Peyer's patch (tissue), 4 donors: ENCODE measurements at places on chromosomes 2 and 18. TPM values are rescaled to one million over a fixed set of nuclear protein-coding genes. Genes with fewer than 3 reads are reported as not detected.

DNA sequence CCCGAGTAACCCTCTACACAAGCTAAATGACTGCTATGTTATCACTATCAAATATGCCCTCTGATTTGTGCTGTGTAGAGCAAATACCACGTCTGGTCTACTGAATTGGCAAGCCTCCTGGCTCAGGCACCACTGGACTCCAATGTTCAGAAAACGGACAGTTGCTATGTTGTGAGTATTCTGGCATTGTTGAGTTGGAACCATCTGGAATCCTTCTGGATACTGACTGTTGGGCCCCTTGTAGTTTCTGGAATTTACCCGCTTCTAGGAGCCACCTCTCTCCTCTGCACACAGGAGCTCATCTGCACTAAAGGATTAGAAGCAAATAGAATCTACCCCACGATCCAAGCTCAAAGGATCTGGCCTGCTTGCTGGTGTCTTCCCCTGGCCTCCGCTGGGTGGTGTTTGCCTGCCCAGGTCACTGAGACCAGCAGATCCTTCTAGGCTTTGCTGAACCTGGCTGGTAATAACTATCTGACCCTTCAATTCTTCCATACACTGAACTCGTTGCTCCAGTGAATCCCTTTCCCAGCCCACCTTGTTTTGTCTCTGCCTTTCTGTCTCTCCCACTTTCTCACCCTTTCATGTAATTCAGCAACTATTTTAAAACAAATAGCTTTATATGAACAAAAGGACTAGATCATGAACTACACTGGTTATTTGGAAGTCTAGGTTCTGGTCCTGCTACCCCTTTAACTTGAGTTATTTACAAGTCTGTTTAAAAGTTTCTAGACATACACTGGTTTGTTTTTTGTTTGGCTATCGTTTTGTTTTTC, 2.1 kb upstream of the HAAO start:
- peak; percentile 71 for DNase-seq

DNA sequence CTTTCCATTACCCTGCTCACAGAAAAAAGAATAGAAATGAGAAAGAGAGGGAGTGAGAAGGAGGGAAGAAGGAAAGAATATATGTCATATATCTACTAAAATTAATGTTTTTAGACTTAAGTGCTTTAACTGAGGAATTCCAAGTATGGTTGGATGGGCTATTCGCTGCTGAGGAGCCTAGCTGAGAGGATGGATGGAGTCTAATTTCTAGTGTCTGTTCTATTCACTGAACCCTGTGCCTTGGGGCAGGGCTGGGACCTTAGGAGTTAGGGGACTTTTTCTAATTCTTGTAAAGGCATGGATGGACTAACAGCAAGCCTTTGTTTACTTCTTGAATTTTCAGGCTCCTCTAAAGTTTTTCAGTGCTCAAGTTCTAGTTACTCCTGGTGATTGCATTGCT, 109.8 kb downstream of the PTRHD1 start:
- no peak for DNase-seq

DNA sequence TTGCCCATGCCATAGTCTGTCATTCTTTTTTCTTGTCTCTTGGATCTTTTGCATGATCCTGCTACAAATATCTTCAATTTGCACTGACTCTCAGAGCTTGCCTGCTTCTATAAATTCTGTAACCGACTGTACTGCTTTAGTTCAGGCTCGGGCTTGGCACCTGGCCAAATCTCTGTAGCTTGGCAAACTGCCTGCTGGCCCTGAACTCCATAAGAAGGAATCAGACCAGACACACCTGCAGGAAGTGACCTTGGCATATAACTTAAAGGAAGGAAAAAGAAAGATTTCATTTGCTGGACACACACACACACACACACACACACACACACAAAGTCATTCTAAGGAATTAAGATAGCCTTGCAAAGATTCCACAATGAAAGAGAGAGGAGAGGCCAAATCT, 291.2 kb upstream of the DDX18 start:
- DNase-seq, result peak; percentile 90

GRCh38 chr2:118845522-118846441, 1.7 kb downstream of the EN1 start:
- no peak for DNase-seq

GRCh38 chr2:80255918-80256781, 48.4 kb downstream of the LRRTM1 start:
- no peak for DNase-seq

DNA sequence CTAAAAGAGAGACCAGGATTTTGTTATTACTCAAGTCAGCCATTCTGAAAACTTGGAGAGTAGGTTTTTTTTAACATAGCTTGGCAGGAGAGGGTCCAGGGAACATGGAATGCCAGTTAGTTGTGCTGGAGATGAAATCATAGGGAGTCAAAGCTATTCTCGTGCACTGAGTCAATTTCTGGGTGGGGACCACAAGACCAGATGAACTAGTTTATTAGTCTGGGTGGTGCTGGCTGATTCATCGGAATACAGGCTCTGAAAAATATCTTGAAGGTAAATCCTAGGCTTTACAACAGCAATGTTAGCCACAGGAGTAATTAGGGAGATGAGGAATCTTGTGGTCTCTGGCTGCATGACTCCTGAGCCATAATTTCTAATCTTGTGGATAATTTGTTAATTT, 921.4 kb downstream of the TRIB2 start:
- DNase-seq, result no peak

DNA sequence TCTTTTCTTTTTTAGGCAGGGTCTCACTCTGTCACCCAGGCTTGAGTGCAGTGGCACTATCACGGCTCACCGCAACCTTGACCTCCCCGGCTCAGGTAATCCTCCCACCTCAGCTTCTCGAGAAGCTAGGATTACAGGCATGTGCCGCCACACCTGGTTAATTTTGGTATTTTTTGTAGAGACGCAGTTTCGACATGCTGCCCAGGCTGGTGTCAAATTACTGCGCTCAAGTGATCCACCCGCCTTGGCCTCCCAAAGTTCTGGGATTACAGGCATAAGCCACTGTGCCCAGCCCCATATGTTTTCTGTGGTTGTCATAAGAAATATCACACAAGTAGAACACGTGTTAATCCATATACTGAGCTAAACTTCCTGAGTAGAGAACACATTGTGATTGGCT, 14.6 kb downstream of the ENOSF1 start:
- DNase-seq, result no peak

DNA sequence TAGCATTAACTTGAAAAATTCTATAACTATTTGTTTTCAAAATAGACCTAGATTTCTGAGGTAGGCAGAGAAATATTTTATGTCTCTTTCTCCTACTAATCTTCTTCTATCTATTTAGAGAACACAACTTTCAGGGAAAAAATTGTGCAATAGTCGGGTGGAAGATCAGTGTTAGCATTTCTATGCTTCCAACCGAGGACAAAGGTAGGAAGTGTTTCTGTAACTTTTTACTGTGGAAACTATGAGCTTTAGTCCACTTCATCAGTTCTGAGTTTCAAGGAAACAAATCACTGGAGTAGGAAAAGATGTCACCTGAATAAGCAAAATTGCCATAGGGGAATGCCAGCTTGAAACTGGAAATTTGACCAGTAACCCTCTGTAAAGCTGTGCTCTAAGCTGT, 207.7 kb upstream of the CTAGE1 start:
- no peak for DNase-seq

DNA sequence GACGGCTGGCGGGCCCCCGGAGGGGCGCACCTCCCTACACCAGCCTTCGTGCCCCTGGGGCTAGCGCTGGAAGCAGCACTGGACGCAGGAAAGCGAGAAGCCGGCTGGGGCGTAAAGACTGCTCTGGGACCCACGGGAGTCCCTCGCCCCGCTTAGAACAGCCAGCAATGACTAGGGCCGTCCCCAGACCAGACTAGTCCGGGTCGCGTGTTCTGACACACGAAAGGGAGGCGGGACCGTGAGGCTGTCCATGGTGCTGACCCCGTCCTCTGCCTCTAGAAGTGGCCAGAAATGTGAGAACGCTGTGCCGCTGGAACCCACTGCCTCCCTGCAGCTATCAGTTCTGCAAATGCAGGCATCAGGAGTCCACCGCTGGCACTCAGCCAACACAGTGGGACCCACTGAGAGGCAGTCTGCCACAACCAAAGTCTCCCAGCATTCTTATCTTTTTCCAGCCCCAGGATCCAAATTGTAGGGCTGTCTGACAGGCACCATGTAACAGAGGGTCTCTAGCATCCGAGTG, at the start of gene UCN:
TSS of gene UCN (minus strand) at position 87 of the 523 bp plus-strand sequence. CDS start 550 bp downstream, outside the sequence.
- no peak for DNase-seq

DNA sequence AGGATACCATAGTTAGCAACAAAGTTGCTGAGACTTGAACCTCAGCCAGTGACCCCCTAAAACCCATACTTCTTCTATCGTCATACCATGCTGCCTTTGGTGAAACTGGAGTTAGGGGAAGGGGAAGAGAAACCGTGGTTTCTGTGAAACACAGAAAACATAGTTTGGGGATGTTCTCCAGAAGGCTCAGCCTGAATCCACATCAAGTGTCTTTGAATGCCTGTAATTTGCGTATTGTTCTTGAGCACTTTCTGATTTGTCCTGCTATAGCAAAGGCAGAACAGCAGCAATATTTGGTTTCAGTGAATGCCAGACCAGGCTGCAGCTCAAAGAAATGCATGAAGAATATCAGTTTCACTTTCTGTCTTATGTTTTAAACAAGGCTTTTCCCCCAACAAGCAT, 258.7 kb downstream of the TTC32 start:
- DNase-seq, result no peak

DNA sequence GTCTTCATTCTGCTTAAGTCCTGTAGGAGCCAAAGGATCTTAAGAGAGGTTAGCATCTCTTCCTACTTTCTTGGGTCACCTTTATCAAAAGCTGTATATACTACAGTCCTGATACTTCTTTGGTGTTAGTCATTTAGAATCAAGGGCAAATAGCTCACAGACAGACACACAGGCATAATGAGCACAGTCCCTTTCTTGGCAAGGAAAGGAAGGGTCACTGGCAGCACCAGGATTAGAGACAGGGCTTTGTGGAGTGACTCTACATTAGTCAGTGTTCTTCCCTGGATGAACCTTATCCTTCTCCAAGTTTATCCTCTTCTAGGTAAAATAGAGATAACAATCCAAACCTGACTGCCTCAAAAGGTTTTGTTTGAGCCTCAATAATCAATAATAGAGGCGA, 40.0 kb upstream of the NCKAP5 start:
- DNase-seq, result no peak

DNA sequence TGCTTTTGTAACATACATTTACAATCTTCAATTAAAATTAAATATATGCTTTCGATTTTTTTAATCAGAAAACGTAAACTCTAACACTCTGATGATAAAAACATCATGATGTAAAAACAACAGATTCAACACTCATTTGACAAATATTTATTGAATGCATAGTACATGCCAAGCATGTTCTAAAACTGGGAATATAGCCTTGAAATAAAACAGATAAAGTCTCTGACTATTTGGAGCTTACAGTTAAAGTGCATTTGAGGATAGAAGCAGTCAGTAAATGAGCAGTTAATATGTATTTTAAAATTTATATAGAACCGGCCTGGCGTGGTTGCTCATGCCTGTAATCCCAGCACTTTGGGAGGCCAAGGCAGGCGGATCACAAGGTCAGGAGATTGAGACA, 47.8 kb downstream of the TMX3 start:
- DNase-seq, result no peak

- DNase-seq, result no peak
These were observed 62.6 kb downstream of the EMX1 start for GRCh38 chr2:72979896-72980295.

DNA sequence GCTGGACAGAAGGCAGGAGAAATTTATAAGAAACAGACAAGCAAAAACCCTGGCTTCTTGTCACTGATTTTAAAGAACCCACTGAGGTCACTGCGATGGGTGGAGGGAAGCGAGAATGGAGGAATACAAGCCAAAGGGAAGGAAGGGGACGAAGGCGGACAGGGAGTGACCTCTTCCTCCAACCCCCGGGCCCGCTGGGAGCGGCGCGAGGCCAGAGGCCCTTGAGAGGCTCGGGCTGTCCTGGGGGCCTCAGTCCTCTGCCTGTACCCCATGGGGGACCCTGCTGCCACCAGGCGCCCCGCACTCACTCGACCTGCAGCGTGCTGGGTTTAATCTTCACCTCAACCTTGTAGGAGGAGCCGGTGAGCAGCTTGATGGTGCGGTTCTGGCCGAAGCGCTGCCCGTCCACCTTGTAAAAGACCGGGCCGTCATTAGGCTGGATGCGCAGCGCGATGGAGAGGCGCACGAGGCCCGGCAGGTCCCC, 793 bp downstream of the CNRIP1 start:
- no peak for DNase-seq

DNA sequence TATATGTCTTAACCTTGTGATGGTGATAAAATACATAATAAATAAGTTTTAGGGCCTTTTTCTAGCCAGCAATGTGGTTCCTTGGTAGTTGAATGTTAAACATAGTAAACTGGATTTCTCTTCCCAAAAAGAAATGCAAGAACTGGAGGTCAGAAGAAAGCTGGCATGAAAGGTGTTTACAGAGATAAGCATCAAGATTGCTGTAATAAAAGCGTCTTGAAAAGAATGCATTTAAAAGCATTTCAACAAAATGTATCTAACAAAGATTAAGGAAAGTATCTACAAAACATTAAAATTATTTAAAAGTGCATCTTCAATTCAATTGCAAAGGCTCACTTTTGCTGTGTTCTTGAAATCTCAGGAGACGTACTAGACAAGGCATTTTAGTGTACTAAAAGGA, 419.0 kb downstream of the ERBB4 start:
- no peak for DNase-seq

DNA sequence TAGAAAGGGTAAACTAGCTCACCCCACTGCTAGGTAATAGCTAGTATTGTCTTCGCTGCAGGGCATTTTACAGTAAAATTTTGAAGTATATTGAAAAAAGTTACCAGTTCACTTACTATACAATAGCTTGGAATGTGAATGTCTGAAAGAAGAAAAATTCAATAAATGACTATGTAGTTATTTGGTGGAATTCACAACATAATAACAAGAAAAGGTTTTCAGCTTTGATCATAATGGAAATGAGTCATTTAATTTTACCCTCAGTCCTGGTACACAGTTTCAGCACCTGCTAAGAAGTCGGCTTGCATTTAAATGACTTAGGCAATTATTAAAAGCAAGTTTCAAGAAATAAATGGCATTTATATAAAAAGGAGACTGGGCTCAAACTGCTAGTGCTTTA, 90.4 kb downstream of the NUP35 start:
- no peak for DNase-seq

GRCh38 chr2:26982102-26982742, 11.8 kb downstream of the MAPRE3 start:
- DNase-seq, result peak; percentile 66

DNA sequence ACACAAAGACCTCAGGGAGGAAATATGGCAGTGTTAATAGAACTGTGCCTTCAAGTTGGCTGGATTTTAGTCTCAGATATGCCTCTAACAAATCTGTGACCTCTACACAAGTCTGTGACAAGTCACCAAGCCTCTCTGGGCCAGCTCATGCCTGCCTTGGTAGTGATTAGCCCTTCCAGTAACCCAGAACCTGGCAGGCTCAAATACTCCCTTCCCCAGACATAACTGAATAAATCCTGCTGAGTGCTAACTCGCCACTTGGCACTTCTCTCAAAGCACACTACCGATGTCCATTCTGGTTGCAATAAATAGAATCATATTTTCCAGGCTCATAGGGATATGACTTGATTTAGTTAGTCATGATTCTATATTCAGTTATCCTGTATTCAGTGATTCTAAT, 15.3 kb upstream of the THSD7B start:
- DNase-seq, result no peak

- DNase-seq, result no peak
These were observed 44.0 kb downstream of the ITGB6 start for GRCh38 chr2:160156100-160156499.

The AKAIN1 gene
- not detected for total RNA-seq

The ABCB11 gene
- 0.18 TPM for total RNA-seq

The MERTK gene
- 56.9 TPM for total RNA-seq

The CRYGD gene
- total RNA-seq, result not detected

The CNTNAP5 gene
- total RNA-seq, result not detected

The GRHL1 gene
- total RNA-seq, result not detected

The SGO2 gene
- total RNA-seq, result 3.5 TPM

The MPP4 gene
- not detected for total RNA-seq

The UGT1A10 gene
- 168 TPM for total RNA-seq
